Colonic mucosa (tissue), 4 donors: ENCODE measurements at places on chromosomes 2 and 18.

- DNase-seq = no peak
Observed at GRCh38 chr2:46706264-46706983, 209.2 kb downstream of the MCFD2 start.

GRCh38 chr2:44464437-44464836, 102.7 kb downstream of the CAMKMT start:
- DNase-seq = no peak

GRCh38 chr2:232876161-232876977, 6.3 kb downstream of the SNORC start:
- peak; percentile 56 for DNase-seq

GRCh38 chr2:191176305-191176704, 25.5 kb upstream of the STAT4 start:
- DNase-seq = no peak

DNA sequence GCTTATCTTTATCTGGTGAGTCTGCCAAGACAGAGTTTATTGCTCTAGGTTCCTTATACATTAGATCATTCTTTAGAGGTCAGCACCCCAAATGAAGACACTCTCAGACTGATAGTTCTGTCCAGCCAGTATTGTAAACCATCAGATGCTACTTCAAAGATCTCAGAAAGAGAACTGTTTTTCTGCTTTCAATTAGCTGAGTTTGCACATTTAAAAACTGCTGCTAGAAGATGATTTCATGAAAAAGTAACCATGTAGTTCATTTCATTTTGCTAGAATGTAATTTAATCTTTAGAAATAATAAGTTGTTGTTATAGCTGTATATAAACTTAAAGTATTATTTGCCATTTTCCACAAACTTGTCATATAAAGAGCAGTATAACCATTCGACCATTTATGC, 344.5 kb upstream of the ATP5MC3 start:
- DNase-seq = no peak

- DNase-seq = no peak
Observed at GRCh38 chr2:165681841-165682240, 112.2 kb downstream of the GALNT3 start.

GRCh38 chr2:42764096-42764495, at the start of gene OXER1:
Gene OXER1 (minus strand): TSS chr2:42764135. CDS start chr2:42764062, 73 bp downstream.
- no peak for DNase-seq

- no peak for DNase-seq
Observed at GRCh38 chr2:220999356-220999755, 572.7 kb downstream of the EPHA4 start.

- DNase-seq = no peak
Observed at GRCh38 chr2:28649481-28650265, 102.0 kb upstream of the PPP1CB start.

DNA sequence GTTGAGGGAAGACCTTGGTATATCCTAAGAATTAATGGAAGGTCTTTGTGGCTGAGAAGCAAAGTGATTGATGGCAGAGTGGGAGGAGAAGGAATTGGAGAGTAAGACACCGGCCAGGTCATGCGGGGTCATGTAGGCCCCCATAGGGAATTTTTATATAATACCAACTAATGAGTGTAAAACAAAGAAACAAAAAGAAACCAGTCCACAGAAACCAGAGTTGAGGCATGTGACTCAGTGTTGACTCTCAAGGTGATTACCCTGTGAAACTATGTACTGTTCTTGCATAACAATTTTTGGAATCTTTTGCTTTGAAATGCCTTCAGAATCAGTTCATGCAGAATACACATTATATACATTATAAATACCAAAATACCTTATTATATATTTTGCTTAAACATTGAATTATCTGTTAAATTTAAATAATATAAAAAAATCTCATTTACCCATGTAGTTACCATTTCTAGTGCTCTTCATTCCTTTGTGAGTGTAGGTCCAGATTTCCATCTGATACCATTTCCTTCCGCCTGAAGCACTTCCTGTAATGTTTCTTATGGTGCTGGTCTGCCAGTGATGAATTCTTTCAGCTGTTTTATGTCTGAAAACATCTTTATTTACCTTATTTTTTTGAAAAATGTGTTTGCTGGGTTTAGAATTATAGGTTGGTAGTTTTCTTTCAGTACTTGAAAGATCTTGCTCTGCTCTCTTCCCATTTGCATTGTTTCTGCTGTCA, 8.6 kb downstream of the CLIP4 start:
- no peak for DNase-seq

- no peak for DNase-seq
Observed at GRCh38 chr2:133919285-133919684, 334.6 kb upstream of the MGAT5 start.
